Anterior cingulate cortex (tissue), 58 donors: ENCODE measurements at places on chromosomes 13 and 19.

- DNase-seq: peak; percentile 24
Observed at GRCh38 chr19:35644987-35645679, 3.0 kb upstream of the COX6B1 start.

DNA sequence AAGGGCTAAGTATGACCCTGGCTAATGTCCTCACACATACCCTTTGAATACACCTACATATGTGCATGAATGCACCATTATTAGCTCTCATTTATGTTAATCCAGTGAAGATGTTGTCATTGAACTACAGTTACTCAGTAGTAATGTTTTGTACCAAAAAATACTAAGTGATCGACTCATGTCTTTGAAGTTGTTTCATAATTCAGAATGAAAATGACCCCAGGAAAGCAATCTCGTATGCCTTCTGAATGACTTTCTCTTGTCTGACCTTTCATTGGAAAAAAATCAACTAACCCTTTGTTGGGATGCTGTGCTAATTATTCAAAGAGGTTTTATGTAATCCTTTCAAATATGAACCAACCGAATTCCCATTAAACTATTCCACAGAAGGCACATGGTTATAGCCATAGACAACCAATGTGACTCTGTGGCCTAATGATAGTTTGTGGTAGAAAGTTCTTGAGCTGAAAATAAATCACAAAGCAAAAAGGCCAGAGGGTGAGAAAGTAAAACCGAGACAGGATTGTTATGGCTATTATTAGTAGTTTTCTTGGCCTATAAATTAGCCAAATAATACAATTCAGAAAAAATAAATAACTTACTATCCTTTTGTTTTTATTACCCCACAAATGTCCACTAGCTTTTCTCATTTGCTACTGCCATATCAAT, 86.8 kb upstream of the STARD13 start:
- no peak for DNase-seq

DNA sequence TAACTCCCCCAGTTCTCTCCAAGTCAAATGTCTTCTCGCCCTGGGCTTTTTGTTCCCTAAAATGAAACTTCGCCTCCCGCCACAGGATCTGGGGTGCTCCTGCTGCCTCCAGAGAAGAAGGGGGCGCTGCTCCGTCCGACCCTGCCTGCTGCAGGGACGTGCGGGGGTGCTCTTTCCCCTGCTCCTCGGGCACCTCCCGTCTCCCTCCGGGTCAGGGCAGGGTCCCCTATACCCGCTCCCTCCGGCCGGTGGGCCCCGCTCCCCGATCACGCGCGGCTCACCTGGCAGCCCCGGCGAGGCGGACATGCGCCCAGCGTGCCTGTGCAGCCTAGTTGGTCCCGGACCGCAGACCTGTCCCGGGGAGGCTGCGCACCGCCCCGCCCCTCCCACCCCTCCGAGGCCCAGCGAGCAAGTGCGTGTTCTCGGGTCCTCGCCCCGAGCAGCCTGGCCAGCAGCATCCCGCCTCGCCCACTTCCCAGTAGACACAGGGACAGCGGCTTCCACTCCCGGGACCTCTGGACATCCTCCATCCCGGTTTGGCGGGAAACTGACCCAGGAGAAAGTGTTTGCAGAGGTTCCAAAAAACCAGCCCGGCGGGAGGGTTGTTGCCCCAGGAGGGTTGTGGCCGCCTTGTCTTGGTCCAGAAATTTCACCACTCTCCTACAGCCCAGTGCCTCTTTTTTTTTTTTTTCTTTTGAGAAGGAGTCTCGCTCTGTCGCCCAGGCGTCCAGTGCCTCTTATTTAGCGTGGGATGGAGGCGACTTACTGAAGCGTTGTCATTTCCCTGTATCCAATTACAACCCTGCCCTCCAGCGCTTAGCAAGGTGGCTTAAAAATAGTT, at the start of gene OXGR1:
Gene OXGR1 (minus strand): TSS at position 460 of the 841 bp plus-strand sequence. CDS start 6,717 bp downstream, outside the sequence.
- no peak for DNase-seq

DNA sequence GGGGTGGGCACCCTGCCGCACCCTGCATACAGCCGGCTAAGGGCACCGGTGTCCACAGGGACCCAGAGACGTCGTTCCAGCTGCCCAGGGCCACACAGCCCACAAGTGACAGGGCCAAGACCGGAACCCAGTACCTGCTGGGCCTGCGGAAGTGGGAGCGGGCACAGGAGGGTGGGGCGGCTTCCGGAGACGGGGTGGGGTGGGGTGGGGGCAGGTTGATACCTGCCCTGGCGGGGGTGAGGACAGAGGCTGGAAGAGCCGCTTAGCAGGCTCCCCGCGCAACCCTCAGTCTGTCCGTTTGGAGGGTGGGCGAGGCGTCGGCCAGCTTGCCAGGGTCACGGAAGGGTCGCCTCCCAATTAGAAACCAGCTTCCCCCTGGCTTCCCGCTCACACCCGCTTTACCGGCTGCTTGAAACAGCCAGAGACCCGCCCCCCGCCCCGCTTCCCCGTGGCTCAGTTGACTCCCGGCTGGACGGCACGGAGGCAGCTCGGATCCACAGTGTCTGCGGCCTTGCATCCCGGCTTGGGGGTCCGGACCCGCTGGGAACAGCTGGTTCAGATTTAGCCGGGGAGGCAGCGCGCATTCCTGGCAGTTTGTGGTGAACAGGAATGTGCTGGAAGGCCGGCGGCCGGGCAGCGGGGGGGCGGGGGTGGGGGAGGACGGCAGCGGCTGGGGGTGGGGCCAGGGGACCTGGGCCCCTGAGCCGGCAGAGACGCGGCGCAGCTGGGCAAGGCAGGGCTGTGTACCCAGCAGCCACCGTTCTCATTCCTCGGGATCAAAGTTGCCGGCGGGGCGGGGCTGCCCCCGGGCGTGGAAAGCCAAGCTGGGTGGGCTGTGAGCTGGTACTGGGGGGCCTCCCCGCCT, 1.9 kb downstream of the CNN2 start:
- DNase-seq: no peak

GRCh38 chr13:114149774-114150740, 17.6 kb upstream of the RASA3 start:
- DNase-seq: no peak

DNA sequence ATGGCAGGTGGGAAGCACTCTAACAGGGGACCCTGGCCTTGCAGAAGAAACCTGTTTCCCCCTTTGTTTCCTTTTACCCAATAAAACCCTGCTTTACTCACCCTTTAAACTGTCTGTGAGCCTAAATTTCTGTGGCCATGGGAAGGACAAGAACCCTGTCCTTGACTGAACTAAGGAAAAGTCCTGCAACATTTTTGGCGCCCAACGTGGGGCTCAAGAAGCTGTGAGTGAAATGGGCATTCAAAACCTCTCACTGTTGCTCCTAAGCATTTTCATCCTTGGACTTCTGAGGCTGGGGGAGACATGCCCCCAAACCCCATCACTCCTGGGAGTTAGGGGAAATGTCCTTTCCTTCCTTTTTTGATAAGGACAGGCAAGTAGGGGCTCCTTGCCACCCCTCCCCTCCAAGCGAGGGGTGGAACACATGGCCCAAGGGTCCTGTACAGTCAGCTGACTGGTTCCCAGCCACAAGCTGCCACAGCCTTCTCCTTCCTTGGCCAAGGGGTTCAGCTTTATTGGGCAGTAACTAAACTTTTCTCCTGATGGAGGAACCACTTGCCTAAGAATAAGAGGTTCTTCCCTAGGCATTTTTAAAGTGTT, 381.6 kb downstream of the KLF5 start:
- no peak for DNase-seq

GRCh38 chr19:33771384-33772101, 25.1 kb upstream of the KCTD15 start:
- peak; percentile 61 for DNase-seq

GRCh38 chr13:77333594-77333993, 6.7 kb upstream of the MYCBP2 start:
- no peak for DNase-seq

- DNase-seq: no peak
Observed at GRCh38 chr13:98743377-98743776, 9.1 kb downstream of the SLC15A1 start.

DNA sequence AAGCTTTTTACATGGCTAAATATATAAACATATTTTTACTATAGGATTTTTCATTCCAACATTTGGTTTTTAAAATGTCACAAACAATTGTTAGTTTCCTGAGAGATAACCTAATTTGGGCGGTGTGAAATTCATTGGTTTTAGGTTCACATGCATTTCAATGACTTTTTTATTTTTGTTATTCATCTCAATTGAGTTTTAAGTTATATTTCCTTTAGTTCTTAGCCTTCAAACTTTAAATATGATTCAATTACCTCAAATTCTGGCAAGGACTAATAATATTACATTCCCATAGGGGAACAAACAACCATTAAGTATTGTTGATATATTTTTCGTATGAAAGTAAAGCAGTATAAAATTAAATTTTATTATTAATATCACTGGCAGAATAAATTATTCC, 265.3 kb downstream of the SLITRK6 start:
- DNase-seq: no peak

- no peak for DNase-seq
Observed at GRCh38 chr13:96223231-96223630, 133.3 kb downstream of the HS6ST3 start.

DNA sequence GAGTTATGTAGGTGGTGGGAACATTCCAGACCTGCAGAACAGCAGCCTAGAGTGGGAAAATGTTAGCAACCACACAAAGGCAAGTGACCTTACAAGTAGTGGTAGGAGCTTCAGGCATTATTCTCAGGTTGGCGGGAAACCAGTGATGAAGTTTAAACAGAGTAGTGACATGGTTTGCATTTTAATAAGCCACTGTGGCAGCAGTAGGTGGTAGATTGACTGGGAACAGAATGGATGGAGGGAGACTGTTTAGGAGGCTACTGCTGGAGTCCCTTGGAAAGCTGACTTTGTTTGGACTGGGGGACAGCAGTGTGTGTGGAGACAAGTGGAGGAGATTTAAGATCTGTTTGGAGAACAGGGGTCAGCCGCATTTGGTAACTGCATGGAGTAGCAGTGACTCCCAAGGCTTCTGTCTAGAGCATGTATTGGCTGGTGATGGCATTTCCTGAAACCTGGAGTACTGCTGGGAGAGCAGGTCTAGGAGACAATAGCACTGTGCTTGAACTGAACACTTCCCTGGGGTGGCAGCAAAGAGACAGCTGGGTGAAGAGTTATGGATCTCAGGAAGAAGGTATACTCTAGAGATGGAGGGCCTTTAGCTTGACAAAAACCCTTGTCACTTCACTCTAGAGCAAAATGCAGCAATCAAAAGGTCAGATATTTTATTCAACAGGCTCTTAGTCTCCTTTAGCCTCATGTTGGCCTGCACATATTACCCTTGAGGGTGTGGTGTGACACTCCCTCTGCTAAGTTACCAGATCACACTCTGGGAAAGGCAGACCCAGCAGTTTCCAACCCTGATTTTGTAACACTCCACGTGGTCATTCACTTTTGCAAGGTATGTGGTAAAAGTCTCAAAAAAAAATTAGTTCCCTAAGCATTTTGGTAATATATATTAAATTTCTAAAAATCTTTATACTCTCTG, 70.3 kb downstream of the DHRS12 start:
- DNase-seq: no peak

- no peak for DNase-seq
Observed at GRCh38 chr13:29434217-29434945, 161.1 kb downstream of the SLC7A1 start.

DNA sequence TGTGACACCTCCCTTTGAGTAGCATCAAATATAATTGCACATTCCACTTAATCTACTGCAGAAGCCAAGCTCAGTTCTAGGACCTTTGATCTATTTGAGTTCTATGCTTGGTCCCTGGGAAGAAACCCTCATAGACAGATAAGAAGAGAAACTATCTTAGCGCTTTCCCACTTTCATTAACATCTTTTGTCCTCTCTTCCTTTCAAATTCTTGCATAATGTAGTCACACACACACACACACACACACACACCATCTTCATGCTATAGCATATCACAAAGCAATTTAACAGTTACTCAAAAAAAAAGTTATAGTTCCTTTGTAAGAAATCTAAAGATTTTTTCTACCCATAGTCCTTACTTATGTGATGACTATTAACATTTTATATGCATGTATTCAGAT, 735.9 kb upstream of the PCDH9 start:
- DNase-seq: no peak

GRCh38 chr19:57037556-57037955, 82.2 kb upstream of the USP29 start:
- DNase-seq: no peak

GRCh38 chr13:66809485-66809884, 420.7 kb downstream of the PCDH9 start:
- no peak for DNase-seq

- DNase-seq: no peak
Observed at GRCh38 chr19:4980067-4980466, 11.2 kb downstream of the KDM4B start.

DNA sequence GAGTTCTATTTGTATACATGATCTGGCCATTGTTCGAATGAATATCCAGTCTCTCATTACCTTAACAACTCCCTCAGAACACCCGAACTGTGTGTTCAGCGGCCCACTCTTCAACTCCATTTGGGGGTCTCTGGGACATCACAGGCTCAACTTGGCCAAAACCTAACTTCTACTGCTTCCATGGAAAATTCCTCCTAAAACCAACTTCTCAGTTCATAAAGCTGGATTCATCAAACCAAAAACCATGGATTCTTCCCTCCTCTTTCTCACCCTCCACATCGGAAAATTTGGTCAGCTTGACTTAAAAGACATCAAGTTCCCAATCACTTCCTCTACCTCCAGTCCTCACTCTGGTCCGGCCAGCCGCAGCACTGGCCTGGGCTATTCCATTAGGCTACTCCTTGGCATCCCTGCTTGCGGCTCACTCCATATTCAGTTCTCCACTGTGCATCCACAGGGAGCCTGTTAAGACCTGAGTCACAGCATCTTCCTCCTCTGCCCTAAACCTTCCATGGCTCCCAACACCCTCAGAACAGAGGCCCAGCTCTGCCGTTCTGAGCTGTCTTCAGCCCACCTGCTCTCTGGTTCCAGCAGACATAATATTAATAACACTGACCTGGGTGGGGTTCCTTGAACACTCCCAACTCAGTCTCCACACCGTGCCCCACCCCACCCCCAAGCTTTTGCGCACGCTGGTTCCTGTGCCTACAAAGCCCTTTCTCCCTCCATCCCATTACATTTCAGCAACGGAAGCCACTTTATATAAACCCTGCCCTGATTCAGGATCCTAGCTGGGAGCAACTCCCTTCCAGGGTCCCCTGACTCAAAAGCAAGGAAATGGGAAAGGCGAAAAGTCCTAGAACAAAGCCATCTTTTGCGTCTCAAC, 1.1 kb downstream of the ZNF792 start:
- DNase-seq: no peak

DNA sequence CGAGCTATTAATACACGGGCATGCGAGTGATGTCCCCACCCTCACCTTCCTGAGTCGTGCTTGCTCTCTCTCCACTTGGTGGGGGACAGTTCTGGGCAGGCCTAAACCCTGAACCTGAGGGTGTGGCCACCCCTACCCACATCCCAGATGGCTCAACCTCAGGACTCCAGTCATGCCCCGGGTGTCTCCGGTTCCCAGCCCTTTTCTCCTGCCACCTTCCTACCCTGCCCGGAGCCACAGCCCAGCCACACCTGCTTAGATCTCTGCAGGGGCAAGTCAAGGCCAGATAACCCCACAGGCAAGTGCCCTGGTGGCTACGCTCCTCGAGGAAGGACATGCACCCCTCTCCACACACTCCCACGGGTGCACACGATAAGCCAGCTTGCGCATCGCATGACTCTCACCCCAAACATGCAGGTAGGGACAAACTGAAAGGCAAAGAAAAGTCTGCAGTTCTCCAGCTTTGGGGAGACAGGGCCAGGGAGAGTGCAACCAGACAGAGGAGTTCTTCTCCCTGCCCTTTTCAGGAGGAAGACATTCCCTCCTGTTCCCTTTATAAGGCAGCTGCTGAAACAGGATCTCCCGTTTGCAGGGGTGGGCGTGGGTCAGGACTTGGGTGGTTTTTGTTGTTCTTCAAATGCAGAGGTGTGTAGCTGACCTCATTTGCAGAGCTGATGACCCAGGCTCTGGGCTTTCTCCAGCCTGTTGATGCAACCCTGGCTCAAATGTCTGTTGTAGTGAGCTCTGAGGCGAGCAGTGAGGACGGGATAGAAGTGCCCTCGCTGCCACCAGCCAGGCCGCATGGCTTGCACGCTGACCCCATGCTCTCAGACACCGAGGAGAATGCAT, 88.6 kb downstream of the DPF1 start:
- DNase-seq: no peak
